PC-3 (cell line): ENCODE measurements at places on chromosomes 12 and 14. TPM values are rescaled to one million over a fixed set of nuclear protein-coding genes. Genes with fewer than 3 reads are reported as not detected.

- DNase-seq = no peak
These were observed 26.8 kb upstream of the VPS33A start for GRCh38 chr12:122293081-122293480.

GRCh38 chr14:38549564-38549963 is 293.7 kb upstream of the CLEC14A start:
- DNase-seq = no peak

- DNase-seq = peak; percentile 18
These were observed 3.2 kb upstream of the SPTSSA start for GRCh38 chr14:34465069-34465859.

- no peak for DNase-seq
These were observed 1.9 kb downstream of the MED21 start for GRCh38 chr12:27024291-27024690.

- no peak for DNase-seq
These were observed 218.9 kb upstream of the TMTC1 start for GRCh38 chr12:30002677-30003076.

DNA sequence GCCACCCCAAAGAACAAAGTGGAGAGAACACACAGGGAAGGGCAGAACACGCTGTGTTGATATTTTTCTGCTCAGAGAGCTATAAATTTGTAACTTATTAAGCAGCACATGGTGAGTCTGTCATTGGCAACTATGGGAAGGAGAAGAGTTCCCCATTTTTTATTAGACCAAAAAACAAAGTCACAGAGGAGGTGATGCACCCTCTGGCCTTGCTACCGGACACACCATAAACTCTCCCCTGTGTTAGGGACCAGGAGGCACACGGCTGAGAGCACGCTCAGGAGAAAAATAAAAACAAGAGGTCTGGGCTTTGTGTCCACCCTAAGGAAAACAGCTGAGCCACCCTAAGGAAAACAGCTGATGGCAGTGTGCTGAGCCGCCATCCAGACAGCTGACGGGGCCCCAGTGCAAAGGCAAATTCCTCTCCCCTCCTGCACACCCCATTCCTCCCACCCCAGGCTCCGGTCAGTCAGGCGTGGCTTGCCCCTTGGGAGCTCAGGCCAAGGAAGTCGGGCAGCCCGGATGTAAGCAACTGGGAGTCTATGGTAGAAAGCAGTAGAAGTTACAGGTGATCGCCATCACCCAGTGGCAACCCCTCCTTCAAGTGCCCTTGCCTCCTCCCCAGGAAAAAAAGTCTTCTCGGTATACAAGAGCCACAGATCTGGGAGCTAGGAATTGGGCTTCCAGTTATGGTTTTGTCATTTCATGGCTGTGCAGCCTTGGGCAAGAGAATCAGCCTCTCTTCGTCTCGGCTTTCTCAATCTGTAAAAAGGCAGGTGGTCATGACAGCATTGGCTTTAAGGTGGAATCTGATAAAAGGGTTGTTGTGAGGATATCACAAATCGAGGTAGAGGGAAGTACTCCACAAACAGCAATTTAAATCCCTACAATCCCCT is 2.4 kb downstream of the PXN start:
- peak; percentile 31 for DNase-seq

GRCh38 chr12:27549236-27549800 is 25.3 kb downstream of the PPFIBP1 start:
- peak; percentile 97 for DNase-seq

- DNase-seq = no peak
These were observed 58.4 kb upstream of the RIN3 start for GRCh38 chr14:92455231-92455630.

- DNase-seq = no peak
These were observed 283.6 kb downstream of the DPF3 start for GRCh38 chr14:72610096-72610830.

DNA sequence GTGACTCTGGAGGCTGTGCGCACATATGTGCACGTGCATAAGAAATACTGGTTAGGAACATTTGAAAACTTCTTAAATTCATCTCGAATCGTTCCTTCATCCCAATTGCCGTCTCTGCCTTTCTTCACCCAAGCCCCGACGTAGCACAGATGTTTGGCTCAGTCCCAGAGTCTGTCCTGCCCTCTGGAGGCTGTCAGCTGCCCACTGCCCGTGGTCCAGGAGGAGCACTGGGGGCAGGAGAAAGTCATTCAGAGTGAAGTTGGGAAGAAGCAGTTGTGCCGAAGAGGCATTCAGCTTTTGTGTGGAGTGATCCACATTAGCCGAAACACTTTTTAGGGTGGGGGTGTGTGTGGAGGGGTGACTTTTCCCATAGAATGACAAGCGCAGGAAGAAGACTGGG is 124.9 kb downstream of the TSPAN9 start:
- DNase-seq = no peak

DNA sequence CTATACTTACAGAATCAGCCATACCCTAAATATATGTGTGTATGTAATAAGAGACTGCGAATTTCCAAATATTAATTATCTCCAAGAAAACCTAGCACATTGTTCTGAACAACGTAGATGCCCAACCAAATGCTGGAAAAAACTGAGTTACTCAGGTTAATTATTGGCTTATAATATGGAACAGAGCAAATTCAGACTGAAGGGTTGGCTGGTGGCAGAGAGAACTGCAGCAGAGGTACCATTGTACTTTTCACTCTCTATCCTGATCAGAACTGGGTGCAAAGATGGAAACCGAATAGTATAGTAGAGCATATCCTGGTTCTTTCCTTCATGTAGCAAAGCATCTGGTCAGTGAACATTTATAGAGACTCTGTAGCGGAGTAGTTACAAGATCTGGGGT is 185.7 kb downstream of the SLC2A13 start:
- no peak for DNase-seq

- DNase-seq = peak; percentile 5
These were observed 232.6 kb downstream of the EPS8 start for GRCh38 chr12:15556411-15557102.

GRCh38 chr14:93804654-93805053 is 16.4 kb upstream of the PRIMA1 start:
- DNase-seq = no peak

Gene SMIM41
- not detected in 2 replicates for total RNA-seq

Gene TPH2
- not detected in 2 replicates for total RNA-seq

Gene NDRG2
- 4.0 and 4.7 TPM in 2 replicates for total RNA-seq

Gene NKX2-1
- not detected in 2 replicates for total RNA-seq

Gene CRADD
- total RNA-seq = 11.4 and 12.5 TPM in 2 replicates
